ENCODE measurements at places on chromosomes 5 and 9.

- H3K4me1 ChIP-seq = no peaks in the 10 kb centered on the region
- H3K27me3 ChIP-seq = no peaks in the 10 kb centered on the region
- H3K4me3 ChIP-seq = no peak overlapping the region
- no peak for DNase-seq
- H3K36me3 ChIP-seq = no peaks in the 10 kb centered on the region
Measured at GRCh38 chr5:144177548-144177947, 6.9 kb downstream of the KCTD16 start.

- no peak overlapping the region for H3K4me3 ChIP-seq
- H3K36me3 ChIP-seq = peaks cover 49% of the 10 kb centered on the region
- no peaks in the 10 kb centered on the region for H3K4me1 ChIP-seq
- H3K27me3 ChIP-seq = no peaks in the 10 kb centered on the region
Measured at GRCh38 chr5:181232593-181232992, 9.5 kb downstream of the TRIM41 start.

- no peak overlapping the region for H3K27ac ChIP-seq
- no peaks in the 10 kb centered on the region for H3K36me3 ChIP-seq
Measured at GRCh38 chr9:99259231-99259918, 37.3 kb downstream of the SEC61B start.

- H3K4me1 ChIP-seq = no peaks in the 10 kb centered on the region
- no peak overlapping the region for H3K27ac ChIP-seq
- H3K4me3 ChIP-seq = no peak overlapping the region
- DNase-seq = no peak
- H3K36me3 ChIP-seq = no peaks in the 10 kb centered on the region
Measured at GRCh38 chr5:147156012-147156411, 78.8 kb upstream of the STK32A start.

GRCh38 chr5:13745508-13745907, 199.0 kb downstream of the DNAH5 start:
- H3K27me3 ChIP-seq = no peaks in the 10 kb centered on the region
- no peaks in the 10 kb centered on the region for H3K36me3 ChIP-seq
- H3K27ac ChIP-seq = no peak overlapping the region
- DNase-seq = no peak

DNA sequence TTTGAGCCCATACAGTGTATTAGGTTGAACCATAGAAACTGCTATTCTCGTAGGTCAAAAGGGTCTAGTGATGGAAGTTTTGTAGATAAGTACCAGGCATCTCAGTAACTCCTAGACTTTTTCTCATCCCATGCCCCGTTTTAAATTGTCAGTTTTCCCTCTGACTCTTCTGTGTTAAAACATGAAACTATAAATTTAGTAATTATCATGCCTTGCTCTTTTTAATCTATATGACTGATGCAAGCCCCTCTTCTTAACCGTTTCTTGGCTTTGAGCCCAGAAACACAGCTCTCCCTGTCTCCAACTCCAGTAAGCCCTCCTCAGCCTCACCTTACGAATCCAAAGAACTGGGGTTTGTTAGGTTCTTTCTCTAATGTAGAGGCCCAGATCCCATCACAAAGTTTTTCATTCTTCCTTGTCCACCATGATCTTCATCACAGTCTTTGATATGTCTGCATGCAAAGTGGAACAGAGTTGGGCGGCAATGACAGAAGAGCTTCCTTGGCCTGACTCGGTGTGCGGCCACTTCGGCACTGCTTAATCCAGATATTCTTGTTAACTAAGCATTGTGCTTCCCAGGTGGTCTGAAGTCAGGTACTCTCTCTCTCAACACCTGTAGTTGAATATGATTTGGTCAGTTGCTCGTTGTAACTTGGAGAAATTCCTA, 21.1 kb downstream of the RGMB start:
- H3K4me3 ChIP-seq = no peak overlapping the region
- peaks cover 8% of the 10 kb centered on the region for H3K4me1 ChIP-seq
- DNase-seq = no peak
- peaks cover 13% of the 10 kb centered on the region for H3K36me3 ChIP-seq

DNA sequence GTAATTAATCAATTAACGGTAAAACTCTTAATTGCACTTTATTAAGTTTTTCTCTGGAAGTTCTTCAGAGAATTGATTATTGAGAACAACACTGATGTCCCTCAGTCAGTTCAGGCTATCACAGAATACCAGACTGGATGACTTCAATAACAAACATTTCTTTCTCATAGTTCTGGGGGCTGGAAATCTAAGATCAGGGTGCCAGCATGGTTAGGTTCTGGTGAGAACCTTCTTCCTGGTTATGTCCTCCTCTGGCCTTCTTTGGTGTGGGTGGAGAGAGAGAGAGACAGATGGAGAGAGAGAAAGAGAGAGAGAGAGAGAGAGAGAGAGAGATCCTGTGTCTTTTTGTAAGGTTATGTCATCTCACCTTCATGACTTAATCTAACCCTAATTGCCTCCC, 71.4 kb upstream of the DAP start:
- H3K36me3 ChIP-seq = no peaks in the 10 kb centered on the region
- no peak overlapping the region for H3K27ac ChIP-seq
- no peaks in the 10 kb centered on the region for H3K27me3 ChIP-seq
- H3K4me3 ChIP-seq = no peak overlapping the region

- H3K27me3 ChIP-seq = no peaks in the 10 kb centered on the region
- no peak overlapping the region for H3K4me3 ChIP-seq
- peaks cover 2% of the 10 kb centered on the region for H3K36me3 ChIP-seq
- no peaks in the 10 kb centered on the region for H3K4me1 ChIP-seq
- H3K27ac ChIP-seq = no peak overlapping the region
Measured at GRCh38 chr5:13898569-13898968, 45.9 kb downstream of the DNAH5 start.

DNA sequence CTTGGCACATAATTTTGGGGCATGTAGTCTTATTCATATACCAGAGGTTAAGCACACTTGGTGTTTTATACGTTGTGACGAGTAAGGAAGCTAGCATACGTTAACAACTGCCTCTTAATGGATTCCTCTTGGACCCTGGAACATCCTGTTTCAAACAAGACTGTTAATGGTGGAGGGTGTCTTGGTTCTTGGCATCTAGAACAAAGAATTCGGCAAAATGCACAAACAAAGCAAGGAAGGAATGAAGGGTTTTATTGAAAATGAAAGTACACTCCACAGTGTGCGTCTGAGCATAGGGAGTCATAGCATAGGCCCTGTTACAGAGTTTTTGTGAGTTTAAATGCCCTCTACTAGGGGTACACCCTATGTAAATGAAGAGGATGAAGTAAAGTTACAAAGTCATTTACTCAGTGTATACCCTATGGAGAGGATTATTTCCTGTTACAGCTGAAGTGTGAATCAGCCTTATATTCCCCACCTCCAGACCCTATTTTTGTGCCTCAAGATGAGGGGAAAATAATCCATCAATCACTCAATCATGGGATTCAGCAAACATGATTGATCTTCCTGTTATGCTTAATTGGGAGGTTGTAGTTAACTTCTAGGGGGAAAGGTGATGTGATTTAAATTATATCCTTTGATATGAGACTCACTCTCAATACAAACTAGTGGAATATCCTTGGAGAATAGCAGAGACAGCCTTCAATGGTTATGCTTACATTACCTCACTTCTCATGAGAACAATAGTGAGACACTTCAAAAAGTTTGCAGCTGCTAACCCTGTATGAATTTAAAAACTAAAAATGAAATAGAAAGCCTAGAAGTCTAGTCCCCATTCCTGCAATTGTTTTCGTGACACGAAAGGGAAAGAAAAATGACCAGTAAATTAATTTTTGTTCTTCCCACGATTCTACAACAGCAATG, 84.9 kb upstream of the MYO10 start:
- H3K27ac ChIP-seq = no peak overlapping the region
- no peaks in the 10 kb centered on the region for H3K4me1 ChIP-seq
- no peak for DNase-seq
- H3K36me3 ChIP-seq = no peaks in the 10 kb centered on the region
- no peak overlapping the region for H3K4me3 ChIP-seq

DNA sequence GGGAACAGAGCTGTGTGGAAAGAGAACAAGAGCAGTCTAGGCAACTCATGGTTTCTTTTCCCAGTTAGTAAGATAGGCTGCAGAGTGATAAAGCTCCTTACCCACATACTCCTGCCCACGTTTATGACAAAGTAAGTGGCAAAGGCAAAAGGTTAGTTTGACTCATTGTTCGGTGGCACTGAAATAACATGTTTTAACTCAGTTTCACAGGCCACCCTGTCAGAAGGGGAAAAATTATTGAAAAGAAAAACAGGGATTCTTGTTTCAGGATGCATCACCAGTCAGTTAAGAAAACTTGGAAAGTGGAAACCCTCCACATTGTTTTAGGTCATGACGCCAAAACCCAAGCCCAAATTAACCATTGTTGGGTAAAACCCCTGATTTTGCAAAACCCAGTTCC, 22.3 kb upstream of the DAB2 start:
- no peaks in the 10 kb centered on the region for H3K4me1 ChIP-seq
- H3K4me3 ChIP-seq = no peak overlapping the region
- no peaks in the 10 kb centered on the region for H3K36me3 ChIP-seq
- H3K27me3 ChIP-seq = no peaks in the 10 kb centered on the region

- peaks cover 16% of the 10 kb centered on the region for H3K36me3 ChIP-seq
- no peak overlapping the region for H3K4me3 ChIP-seq
- no peaks in the 10 kb centered on the region for H3K4me1 ChIP-seq
- no peak overlapping the region for H3K27ac ChIP-seq
- no peak for DNase-seq
Measured at GRCh38 chr9:26264709-26265601, 586.7 kb upstream of the TUSC1 start.
